ENCODE measurements at places on chromosomes 4 and X. TPM values are rescaled to one million over a fixed set of nuclear protein-coding genes. Genes with fewer than 3 reads are reported as not detected.

The TMEM271 gene
- not detected for total RNA-seq

The MAGEA2 gene
- total RNA-seq: not detected

The PTTG2 gene
- total RNA-seq: not detected

GRCh38 chr4:13523591-13524503 lies 20.5 kb downstream of the NKX3-2 start:
- no peak for DNase-seq

DNA sequence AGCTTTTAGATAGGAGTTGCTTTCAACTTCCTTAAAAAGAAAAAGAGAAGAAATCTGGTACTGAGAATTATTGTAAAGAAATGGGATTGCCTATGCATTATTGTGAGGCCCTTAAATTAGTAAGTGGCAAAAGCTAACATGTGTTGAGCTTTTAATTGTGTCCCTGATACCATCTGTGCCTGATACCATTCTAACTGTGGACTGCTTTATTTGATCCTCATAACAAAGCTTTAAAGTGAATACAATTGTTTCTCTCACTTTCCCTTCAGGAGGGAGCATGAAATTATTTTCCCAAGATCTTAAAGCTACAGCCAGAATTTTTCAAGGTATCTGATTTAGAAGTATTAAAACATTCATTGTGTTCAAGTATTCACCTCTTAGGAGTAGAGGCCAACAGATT lies 9.9 kb downstream of the KCTD8 start:
- no peak for DNase-seq

DNA sequence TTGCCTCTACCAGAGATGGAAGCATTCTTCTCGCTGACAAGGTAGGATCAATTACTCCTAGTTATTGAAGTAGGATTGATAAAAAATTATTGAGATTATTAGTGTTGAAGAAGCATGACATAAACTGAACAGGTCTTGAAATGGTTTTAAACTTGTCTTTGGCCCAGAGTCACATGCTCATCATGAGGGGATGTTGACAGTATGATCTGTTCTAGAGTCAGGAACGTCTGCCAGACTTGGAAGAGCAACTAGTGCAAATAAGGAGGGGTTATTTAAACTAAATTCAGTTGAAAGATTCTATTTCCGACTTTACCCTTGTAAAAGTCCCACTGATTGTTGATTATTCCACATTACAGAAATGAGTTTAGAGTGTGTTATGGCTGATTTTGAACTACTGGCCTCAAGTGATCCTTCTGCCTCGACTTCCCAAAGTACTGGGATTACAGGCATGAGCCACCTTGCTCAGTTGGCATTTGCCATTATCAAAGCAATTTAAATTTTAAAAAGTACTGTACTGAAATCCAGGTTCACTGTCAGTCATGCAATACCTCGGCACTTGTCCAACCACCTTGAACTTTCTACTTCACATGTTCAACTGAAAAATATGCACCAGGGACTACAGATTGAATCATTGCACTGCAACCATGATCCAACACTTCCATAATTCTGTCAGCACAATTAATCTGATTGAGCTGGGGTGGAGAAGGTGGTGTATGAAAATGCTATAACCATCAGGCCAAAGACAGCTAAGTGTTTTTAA lies 19.7 kb downstream of the FABP2 start:
- no peak for DNase-seq

- DNase-seq: no peak
These were observed 27.2 kb upstream of the TMSB4X start for GRCh38 chrX:12947545-12948235.

DNA sequence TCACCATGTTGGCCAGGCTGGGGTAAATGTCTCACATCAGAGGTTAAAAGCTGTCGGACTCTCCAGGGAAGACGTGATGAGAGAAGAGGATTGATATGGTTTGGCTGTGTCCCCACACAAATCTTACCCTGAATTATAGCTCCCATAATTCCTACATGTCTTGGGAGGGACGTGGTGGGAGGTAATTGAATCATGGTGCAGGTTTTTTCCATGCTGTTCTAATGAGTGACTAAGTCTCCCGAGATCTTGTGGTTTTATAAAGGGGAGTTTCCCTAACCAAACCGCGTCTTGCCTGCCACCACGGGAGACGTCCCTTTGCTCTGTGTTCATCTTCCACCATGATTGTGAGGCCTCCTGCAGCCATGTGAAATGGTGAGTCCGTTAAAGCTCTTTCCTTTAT lies 64.4 kb downstream of the ASMT start:
- DNase-seq: peak; percentile 33
